ENCODE measurements at places on chromosomes 12 and 14.

DNA sequence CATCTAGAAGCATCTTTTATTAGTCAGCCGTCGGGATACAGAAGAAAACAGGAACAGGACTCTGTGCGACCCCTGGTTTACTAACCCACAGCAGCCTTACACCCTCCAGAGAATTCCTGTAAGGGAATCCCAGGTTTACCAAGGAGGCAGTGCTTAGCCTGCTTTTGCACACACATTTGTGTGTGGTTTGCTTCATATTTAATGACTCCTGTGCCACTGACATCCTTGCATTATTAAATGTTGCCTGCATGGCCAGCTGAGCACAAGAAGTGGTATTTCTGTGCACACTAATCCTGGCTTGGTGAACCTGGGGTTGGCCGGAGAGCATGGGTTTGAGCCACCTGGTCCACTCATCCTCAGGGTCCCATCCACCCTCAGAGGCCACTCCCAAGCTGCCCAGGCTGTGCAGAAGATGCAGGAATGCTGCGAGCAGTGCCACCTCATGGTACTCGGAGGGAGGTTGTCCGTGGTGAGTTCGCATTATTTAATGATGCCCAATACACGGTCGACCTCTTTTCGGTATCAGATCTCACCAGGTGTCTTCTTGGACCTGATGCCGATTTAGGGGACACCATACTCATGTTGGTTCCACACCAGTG is 152.4 kb upstream of the RTL1 start:
- DNase-seq: no peak

GRCh38 chr14:32826404-32827082 is 112.1 kb upstream of the NPAS3 start:
- DNase-seq: no peak

DNA sequence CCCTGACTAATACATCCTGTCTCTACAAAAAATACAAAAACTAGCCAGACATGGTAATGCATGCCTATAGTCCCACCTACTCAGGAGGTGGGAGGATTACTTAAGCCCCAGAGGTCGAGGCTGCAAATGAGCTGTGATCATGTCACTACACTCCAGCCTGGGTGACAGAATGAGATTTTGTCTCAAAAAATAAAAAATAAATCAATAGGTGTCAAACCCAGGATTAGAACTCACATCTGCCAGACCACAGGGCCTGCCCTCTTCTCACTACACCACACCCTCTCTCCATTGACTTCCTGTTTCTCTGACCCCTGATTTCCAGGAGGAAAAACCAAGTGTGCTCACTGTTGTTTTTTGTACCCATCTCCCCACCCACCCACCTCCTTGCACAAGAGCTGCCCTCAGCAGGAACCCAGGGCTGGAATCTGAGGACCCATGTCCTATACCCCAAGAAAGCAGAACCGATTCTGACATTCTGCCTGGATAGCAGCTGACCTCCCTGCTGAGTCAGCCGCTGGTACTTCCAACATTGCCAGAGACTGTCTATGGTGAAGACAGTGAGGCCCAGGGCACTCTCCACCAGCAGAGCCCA is 6.2 kb downstream of the CMKLR1 start:
- DNase-seq: no peak

GRCh38 chr12:28159688-28160087 is 30.6 kb upstream of the CCDC91 start:
- no peak for DNase-seq

DNA sequence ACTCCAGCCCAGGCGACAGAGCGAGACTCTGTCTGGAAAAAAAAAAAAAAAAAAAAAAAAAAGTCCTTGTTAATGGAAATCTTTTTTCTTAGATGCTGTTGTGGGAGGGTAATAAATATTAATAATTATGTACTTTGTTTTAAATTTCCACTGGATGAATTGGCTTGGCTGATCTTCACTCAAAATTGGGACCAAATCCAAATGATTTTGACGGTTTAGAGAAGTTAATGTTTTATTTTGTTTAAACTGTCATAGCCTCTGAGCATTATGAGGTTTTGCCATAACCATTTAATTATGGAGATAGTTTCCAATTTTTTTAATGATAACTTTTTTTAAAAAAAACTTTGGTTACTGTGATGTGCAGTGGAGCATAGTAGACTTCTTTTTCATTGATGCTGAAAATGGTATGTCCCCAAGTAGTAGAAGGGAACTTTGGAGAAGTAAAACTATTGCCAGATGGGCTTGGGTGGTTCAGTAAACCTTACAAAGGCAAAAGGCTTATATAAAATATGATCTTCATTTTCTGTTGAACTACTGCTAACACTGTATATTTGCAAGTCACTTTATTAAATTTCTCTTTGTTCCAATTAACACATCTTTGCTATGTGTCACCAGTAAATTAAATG is 3.9 kb upstream of the PMCH start:
- DNase-seq: no peak

- DNase-seq: peak; percentile 10
These were observed 90.4 kb downstream of the CRACR2A start for GRCh38 chr12:3662521-3662921.

DNA sequence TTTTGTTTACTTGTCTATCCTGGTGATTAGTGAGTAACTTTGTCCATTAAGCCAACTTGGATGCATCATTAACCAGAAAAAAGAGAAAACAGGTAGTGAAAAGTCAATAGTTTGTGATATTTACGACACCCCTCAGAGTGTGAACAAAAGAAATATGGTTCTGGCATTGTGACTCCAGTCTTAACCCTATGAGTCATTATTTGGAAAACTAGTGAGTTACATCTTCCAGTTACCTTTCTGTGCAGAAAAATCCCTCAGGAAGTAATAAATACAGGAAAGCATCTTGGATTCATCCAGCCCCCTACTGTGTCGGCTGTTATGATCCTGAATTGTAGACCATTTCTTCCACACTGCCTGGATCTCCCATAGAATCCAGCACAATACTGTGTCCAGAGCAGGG is 379.1 kb downstream of the GALC start:
- DNase-seq: no peak

GRCh38 chr14:53955671-53956426 is 776 bp downstream of the BMP4 start:
- DNase-seq: no peak

GRCh38 chr14:100868621-100869370 is 34.7 kb downstream of the RTL1 start:
- no peak for DNase-seq

- DNase-seq: no peak
These were observed 17.3 kb downstream of the PPM1A start for GRCh38 chr14:60266021-60266937.

DNA sequence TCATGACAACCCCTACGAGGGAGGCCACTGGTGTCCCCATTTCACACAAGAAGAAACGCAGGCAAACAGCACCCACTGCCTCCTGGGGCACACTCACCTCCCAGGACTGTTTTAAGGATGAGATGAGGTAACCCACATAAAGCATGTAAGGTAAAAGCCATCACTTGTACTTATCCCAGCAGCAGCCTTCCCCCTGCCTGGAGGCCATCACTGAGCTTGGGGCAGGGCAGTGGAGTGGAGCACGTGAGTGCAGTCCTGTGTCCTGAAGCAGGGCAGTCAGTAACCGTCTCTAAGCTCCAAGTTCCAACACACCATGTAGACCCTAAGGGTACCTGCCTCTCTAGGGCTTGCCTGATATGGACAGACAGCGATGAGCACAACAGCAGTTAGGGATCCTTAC is 1.7 kb downstream of the POLE start:
- no peak for DNase-seq

DNA sequence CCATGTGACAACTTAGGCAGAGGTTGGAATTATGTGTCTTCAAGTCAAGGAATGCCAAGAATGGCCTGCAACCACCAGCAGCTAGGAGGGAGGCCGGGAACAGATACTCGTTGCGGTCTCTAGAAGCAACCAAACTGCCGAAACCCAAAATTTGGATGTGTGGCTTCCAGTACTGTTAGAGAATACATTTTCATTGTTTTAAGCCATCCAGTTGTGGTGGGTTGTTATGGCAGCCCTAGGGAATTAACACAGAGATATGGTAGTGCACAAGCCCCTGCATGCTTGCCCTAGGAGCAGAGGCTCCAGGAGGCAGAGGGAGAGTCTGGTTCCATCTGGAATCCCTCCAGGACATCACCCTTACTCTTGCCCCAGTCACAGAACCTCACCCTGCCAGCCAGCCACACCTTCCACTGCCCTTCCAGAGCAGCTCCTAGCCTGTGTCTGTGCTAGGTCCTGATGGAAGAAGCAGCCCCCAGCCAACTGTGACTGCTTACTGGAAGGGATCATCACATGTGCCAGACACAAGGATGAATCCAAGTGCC is 19.5 kb downstream of the PITPNM2 start:
- DNase-seq: no peak

- no peak for DNase-seq
These were observed 30.5 kb upstream of the AP4S1 start for GRCh38 chr14:30994681-30995620.

DNA sequence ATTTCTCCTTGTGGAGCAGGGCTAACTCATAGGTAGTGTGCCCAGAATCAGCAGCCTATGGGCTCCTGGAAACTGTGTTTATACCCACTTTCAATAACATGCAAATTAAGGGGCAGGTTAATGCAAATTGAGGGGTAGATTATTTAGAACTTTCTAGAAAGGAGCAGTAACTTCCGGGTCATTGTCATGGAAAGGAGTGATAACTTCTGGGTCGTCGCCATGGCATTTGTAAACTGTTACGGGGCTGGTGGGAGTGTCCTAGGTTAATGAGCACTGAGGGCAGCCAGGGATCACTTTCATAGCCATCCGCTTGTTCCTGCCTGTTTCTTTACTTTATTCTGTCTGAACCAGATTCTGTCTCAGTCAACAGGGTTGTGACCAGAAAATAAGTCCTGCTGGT is 143.3 kb upstream of the RFLNA start:
- no peak for DNase-seq

DNA sequence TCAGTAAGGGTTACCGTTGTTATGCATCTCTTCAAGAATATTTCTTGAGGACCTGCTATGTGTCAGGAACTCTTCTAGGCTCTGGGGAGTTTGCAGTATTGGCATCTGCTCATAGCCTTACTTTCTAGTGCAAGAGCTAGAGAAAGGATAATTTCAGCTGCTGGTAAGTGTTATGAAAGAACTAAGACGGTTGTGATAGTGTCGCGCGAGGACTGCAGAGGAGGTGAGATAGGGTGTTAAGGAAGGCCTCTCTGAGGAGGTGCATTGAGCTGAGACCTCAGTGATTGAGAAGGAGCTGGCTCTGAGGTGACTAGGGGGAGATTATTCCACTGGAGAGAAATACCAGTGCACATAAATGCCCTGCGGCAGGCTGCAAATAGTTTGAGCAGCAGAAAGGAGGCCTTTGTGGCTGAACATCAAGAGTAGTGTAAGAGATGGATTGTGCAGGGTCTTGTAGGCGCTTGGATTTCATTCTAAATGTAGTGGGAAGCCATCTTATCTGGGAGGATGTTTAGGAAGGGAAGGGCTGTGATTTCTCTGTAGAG is 824 bp downstream of the DDX55 start:
- no peak for DNase-seq

DNA sequence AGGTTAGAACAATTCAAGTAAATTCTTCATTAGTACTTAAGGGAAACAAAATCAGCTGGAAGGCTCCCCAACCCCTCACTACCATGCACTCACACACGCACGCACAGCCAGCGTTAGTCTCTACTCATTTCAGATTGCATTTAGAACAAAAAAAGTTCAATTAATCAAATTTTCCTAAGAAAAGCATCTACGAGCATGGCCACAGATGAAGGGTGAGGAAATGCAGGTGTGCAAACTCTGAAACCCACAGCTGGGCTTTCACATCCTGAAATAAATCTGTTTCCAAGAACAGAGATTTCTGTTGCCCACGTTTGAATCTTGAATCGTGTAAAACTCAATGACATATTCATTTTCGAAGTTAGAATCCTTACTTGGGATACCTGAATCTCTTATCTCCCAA is 62.6 kb downstream of the SEL1L start:
- DNase-seq: no peak

DNA sequence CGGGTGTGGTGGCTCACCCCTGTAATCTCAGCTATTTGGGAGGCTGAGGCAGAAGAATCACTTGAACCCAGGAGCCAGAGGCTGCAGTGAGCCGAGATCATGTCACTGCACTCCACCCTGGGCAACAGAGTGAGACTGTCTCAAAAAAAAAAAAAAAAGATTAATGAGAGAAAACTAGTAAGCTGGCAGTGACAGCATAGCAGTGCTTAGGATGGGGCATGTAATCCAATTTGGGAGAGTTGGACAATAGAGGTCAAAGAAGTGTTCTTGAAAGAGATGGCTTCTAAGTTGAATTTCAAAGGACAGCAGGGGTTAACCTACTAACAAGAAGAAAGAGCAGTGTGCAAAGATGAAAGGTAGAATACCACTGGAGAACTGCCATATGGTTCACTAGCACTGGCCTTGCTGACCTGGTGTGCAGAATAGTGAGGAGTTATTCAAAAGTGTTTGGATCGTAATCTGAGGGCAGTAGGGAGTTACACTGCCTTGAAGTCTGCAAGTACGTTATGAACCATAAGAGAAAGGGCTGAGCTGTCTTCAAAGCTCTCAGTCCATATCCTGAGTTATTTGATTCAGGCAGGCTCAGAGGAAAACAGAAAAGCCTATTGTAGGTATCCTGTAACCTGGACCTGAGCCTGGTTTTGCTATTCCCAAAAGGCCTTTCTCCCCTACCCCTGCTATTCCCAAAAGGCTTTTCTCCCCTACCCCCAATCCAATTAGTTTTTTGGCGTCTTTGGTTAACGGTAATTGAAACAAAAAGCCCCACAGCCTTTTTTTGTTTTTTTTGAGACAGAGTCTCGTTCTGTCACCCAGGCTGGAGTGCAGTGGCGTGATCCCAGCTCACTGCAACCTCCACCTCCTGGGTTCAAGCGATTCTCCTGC is 3.4 kb downstream of the XPOT start:
- no peak for DNase-seq

DNA sequence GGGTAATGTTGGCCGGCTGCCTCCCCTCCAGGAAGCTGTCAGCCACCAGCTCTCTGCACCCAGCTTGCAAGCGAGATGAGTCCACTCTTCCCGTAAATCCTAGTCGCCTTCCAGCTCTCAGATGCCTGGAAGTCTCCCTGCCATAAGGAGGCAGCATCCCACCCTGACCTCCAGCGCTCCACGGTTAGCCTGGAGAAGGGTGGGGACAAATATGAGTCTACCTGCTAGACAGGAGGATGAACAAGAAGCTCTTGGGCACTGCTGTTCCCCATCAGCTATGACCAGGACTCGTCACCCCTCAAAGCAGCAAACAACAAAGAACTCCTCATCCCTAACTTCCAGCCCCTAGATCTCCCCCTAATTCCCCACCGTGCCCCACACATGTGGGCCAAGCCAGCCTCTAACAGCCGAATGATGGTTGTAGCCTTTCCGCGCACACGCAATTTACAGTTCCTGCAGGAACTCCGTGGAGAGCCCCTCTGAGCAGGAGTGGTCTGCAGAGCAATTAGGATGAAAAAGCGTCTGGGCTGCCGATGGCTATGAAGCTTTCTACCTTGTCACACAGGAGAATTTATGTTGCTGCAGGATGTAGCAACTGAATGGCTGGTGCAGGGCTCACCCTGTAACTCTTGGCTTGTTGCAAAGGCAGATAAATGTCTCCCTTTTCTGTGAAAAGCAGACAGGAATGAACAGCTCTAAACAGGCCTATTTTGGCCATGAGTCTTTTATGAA is 181.4 kb downstream of the GLT1D1 start:
- DNase-seq: no peak

GRCh38 chr12:78580296-78580695 is 284.3 kb upstream of the SYT1 start:
- no peak for DNase-seq

GRCh38 chr12:32444895-32445294 is 45.5 kb downstream of the FGD4 start:
- DNase-seq: no peak

GRCh38 chr12:41521872-41522379 is 333.8 kb downstream of the PDZRN4 start:
- peak; percentile 81 for DNase-seq

Data from GM04504 (cell line).